ENCODE measurements at places on chromosomes 4 and X.

DNA sequence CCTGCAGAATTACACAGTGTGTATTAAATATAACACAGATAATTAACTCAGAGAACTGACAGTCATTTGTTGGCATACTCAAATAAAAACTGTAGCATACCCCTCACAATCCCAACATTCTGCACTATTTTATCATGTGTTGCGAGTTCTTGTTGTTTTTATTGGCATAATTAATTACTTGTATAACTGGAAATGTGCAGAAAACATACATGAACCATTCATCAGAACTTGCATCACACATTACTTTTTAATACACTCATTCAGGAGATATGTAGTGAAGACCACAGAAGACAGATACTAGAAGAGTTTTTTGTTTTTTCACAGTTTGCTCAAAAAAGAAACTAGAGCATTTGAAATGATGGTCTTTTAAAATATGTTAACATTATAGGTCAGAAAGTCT, 74.6 kb upstream of the NEIL3 start:
- peak; percentile 15 for DNase-seq

GRCh38 chrX:109362101-109362500, 119.8 kb downstream of the GUCY2F start:
- DNase-seq: no peak

DNA sequence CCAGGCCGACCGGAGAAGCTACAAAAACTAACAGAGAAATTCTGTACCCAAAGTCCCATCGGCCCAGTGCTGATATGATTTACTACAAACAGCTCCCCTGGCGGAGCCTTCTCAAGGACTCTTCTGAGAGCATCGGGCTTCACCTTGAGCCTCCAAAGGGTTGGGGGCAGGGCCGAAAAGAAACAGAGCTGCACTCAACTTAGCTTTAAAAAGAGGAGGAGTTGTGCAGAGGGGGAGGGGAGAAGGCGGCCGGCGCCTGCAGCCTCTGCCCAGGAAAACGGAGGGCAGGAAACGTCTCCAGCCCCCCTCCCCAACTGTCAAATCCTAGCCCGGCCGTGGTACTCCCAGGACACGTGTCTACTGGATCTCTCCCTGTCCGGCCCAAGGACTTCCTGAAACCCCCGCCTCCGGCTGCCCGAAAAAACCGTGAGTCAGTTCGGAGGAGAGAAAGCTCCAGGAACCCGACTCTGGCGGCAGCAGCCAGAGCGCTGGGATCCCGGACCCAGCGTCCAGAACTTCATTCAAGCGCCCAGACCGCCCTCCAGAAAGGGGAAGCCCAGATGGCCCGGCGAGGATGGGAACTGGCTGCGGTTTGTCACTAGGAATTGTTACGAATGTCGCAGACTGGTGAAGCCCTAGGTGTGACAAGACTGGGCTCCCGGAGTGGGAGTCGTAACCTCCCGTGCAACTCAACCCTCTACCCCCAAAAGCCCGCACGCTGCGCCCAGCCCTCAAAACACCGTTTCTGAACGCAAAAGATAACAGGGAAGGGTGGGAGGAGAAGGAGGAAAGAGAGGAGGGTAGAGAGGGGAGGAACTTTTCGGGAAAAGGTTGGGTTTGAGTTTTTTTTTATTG, 973 bp downstream of the ADAMTS3 start:
- DNase-seq: peak; percentile 98

DNA sequence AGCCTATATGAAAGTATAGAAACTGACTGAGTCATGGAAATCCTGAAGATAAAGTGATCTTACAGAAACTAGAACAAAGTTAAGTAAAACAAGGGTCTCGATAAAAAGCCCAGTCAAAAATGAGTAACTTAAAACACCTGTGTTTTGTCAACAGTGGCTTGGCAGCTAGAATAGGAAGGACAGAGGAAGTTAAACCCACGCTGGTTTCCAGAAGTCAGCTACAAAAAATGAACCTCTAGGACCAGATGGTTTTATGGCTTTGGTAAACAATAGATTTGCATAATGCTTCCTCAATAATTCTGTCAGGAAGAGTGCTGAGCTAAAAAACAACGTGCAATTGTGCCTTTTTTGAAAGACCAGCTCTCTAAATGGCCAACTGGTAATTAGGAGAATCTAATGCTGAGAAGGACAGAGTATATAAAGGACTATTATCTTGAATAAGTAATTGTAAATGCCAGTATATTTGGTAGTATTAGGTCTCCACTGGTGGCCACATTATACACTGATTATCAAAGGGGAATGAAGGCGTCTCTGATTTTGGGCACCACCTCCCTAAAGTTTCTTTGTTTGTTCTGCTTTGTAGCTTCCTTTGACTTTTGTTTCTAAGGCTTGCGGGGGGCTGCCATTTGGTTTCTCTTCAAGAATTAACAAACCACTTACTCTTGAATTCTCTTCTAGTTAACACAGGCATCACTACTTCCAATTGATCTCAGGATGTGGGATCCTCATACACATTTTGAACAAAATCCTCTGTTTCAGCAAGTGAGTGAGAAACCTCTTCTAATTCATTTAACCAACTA, 72.2 kb upstream of the PPP3CA start:
- peak; percentile 37 for DNase-seq

DNA sequence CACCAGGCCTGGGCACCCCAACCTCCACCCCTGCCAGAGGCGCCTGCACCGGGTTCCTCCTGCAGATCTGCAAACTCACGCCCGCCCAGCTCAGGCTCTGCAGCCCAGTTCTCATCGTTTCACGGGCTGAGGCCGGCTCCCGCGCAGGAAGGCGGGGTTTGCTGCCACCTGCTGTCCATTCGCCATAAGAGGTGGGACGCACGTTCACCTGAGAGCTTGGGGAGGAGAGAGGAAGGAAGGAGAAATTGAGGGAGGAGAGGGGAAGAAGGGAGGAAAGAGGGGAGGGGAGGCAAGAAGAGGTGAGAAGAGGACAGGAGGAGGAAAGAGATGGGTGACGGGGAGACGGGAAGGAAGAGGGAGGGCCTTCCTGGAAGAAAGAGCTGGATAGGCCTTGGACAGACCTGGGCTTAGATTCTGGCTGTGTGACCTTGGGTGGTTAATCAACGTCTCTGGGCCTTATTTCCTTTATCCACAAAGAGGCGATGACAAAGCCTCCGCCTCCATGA, 114.5 kb downstream of the ADRA2C start:
- peak; percentile 47 for DNase-seq

- DNase-seq: no peak
Measured at GRCh38 chr4:148335133-148335532, 107.1 kb downstream of the NR3C2 start.

Data from HT1080 (cell line).